Endothelial cell (in vitro differentiated cells): ENCODE measurements at places on chromosomes 6 and 20.

- DNase-seq = no peak
Observed at GRCh38 chr6:121539439-121539838, 104.0 kb downstream of the GJA1 start.

DNA sequence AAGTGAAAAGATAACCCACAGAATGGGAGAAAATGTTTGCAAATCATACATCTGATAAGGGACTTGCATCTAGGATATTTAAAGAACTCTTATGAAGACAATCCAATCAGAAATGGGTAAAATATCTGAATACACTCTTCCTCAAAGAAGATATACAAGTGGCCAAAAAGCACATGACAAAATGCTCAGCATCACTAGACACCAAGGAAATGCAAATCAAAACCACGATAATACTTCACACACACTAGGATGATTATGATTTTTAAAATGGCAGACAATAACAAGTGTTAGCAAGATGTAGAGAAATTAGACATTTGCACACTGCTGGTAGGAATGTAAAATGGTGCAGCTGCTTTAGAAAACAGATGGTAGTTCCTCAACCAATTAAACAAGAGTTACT lies 34.8 kb upstream of the SIRT5 start:
- DNase-seq = no peak

DNA sequence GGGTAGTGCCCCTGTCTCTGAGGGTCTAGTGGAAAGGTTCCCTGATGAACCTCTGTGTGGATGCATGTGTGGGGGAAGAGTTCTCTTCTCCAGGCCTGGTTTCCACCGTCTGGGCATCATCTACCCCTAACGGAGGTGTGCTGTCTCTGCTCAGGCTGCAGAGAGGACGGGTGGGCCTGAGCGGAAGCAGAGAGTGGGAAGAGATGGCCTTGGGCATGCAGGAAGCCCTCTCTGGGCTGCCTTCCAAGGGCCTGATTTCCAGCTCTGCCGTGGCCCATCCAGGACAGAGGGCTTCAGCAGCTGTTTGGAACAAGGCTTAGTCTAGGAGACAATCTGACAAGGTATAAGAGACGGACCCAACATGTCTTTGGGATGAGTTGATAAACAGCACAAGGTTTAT lies 220.1 kb upstream of the DTNBP1 start:
- no peak for DNase-seq

DNA sequence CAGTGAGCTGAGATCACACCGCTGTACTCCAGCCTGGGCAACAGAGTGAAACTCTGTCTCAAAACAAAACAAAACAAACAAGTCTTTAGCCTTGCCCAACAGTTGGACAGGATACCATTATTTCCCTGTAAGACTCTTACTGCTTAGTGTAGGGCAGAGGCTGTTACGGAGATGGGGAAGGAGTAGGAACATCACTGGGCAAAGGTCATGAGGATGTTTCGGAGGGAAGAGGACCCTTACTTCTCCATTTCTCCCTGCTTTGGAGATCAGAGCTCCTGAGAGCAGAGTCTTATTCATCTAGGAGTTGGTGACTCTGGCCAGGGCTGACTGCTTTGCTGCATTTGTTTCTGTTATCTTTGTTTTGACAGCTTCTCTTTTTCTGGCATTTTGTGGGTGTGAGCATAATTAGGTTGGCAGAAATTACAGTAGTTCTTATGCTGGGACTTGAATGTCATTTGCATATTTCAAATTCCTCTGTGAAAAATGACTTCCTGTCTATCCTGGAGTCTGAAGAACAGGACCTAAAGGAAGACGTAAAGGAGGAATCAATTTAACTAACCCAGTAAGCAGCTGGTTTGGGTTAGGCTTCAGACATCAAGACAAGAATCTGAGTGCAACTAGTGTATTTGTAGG lies 89.0 kb downstream of the CDS2 start:
- DNase-seq = no peak

GRCh38 chr20:4401601-4402000 lies 320.1 kb upstream of the PRND start:
- no peak for DNase-seq

GRCh38 chr6:52517502-52518278 lies 59.2 kb downstream of the TRAM2 start:
- peak; percentile 17 for DNase-seq

GRCh38 chr20:32216179-32217142 lies 8.8 kb downstream of the POFUT1 start:
- peak; percentile 30 for DNase-seq

- DNase-seq = no peak
Observed at GRCh38 chr6:170056278-170056711, 234.6 kb downstream of the DLL1 start.
